ENCODE measurements at places on chromosomes 2 and 18. TPM values are rescaled to one million over a fixed set of nuclear protein-coding genes. Genes with fewer than 3 reads are reported as not detected.

L3MBTL4 gene
- under 0.01 TPM for total RNA-seq

EPHA4 gene
- 111 TPM for total RNA-seq

GRCh38 chr2:45130736-45131135 lies 121.5 kb upstream of the SIX2 start:
- DNase-seq: no peak

DNA sequence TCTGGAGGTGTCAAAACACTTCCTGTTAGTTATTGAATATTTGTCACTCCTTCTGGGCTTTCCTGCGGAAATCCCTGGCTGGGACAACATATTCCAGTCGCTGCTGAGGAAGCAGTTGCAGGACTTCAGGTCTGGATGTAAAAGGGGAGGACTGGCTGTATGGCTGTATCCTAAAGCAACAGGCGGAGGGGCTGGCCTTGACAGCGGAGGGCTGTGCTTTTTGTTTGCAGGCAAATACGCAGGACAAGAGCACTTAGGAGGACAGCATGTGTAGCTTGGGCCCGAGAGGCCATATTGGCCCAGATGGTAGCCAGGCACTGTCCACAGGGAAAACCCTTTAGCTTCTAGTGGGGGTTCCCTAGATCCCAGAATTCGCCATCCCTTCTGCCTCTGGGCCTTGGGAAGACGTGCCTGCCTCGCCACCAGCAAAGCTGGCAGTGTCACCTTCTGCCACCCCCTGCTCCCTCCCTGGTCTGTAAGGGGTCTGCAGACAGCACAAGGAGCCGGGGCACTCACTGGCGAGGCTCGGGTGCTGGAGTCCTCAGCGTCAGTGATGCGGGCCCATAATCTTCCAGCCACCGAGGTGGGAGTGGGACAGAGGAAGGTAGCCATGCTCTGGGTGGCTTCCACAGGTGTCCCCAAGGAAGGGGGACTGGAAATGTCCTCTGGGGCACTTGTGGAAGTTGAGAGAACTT lies 6.7 kb downstream of the NPPC start:
- DNase-seq: no peak

UPP2 gene
- not detected for total RNA-seq

GRCh38 chr2:136116151-136116812 lies 1.7 kb downstream of the CXCR4 start:
- no peak for DNase-seq

VAMP5 gene
- total RNA-seq: 27.8 TPM

DNA sequence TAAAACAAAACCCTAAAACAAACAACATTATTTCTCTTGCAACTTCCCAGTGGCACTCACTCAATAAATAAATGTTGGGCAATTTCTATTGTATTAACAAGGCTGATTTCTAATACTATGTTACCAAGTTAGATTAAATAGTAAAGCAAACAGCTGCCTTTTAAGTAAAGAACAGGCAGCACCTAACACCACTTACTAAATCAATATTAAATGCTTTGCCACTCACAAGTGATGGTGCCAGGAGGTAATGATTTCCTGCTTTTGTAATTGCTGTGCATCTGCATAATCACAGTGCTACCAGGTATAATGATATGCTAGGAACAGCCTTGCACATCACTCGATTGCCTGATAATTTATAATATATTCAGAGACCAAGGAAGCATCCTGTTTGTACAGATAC lies 276.5 kb downstream of the NBAS start:
- DNase-seq: no peak

DNA sequence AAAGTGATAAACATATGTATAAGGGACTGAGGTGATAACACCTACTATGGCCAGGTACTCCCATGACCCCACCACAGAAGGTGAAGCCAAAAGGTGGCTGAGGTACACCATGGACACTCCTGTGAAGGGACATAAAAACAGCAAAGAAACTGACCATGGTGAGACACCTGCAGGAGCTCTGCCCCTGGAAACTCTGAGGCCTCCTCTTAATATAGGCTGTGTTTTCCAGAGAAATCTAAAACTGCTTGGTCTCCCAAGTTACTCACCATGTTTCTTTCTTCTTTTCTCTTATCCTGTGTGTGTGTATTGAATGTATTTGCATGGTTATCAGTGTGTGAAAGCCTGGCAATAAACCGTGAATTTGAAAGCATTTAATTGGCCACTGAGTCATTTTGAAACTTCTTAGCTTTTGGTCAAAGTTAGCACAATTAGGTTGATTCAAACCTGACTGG lies 739.3 kb upstream of the GCFC2 start:
- no peak for DNase-seq

DNA sequence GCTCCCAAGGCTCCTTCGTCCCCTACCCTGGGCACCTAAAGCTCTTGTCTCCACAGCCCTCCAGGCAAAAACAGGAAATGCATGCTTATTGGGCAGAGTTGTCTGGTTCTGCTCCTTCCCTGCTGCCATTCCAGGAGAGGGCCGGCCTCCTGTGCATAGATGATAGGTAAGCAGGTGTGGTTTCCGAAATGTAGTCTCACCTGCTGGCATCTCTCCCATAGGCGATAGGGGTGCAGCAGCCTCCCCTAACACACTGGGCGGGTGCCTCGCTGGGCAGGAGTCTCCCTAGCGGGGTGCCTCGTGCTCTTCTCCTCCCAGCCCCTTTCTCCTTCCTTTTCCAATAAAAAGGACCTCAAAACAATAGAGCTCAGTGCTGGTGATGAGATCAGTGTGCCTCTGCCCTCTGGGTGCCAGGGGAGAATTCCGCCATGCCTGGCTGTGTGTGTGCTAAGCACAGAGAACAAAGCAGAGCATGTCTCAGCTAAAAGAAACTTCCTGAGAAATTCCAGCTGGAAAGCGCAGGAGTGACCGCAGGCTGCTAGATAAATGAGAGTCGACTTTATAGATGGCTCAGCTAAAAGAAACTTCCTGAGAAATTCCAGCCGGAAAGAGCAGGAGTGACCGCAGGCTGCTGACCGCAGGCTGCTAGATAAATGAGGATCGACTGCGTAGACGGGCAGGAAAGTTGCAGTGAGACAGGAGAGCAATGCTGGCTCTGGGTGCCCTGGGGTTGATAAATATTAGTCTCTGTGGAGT lies 11.3 kb upstream of the PXDN start:
- peak; percentile 97 for DNase-seq

CCDC141 gene
- not detected for total RNA-seq
